Left lobe of liver (tissue), 2 donors: ENCODE measurements at places on chromosomes 2 and 18. TPM values are rescaled to one million over a fixed set of nuclear protein-coding genes. Genes with fewer than 3 reads are reported as not detected.
A peak's percentile ranks its signal among the peaks of the same experiment; 100 is the strongest.

GRCh38 chr2:210558708-210559107 lies 2.3 kb downstream of the CPS1 start:
- DNase-seq: no peak

The IL36G gene
- total RNA-seq: 0.20 TPM

The DDX18 gene
- 20.4 TPM for total RNA-seq

DNA sequence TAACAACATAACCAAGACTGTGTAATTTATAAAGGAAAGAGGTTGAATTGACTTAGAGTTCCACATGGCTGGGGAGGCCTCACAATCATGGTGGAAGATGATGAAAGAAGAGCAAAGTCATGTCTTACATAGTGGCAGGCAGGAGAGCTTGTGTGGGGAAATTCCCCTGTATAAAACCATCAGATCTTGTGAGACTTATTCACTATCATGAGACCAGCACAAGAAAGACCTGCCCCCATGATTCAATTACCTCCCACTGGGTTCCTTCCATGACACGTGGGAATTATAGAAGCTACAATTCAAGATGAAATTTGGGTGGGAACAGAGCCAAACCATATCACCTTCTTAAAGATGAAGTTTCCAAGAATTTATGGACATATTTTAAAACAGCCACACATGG lies 2.5 kb upstream of the IL36RN start:
- no peak for DNase-seq

The CD8B2 gene
- not detected for total RNA-seq

DNA sequence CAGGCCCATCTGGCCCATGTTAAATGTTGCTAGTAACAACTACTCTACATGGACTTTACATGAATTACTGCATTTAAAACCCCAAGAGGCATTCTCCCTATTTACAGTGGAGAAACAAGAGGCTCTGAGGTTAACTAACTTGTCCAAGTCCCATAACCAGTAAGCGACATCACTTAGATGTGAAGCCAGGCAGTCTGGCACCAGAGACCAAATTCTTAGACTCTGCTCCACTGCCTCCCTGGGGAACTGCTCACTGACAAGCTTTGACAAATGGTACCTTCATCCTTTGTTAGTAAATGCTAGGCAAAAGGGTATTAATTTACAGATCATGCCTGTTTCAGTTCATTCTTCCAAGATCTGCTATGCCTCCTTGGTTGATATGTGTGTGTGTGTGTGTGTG lies 124.8 kb downstream of the AFF3 start:
- DNase-seq: no peak

GRCh38 chr2:328761-329160 lies 40.9 kb upstream of the ALKAL2 start:
- DNase-seq: no peak

- DNase-seq: no peak
Measured at GRCh38 chr2:55151733-55152433, 80.2 kb downstream of the CLHC1 start.

- DNase-seq: peak; percentile 79
Measured at GRCh38 chr18:79944126-79944731, 7.2 kb downstream of the SLC66A2 start.

- DNase-seq: no peak
Measured at GRCh38 chr18:37429791-37430190, 135.8 kb downstream of the CELF4 start.

GRCh38 chr2:86500325-86501083 lies 59.3 kb downstream of the KDM3A start:
- no peak for DNase-seq
